ENCODE measurements at places on chromosomes 4 and X.

DNA sequence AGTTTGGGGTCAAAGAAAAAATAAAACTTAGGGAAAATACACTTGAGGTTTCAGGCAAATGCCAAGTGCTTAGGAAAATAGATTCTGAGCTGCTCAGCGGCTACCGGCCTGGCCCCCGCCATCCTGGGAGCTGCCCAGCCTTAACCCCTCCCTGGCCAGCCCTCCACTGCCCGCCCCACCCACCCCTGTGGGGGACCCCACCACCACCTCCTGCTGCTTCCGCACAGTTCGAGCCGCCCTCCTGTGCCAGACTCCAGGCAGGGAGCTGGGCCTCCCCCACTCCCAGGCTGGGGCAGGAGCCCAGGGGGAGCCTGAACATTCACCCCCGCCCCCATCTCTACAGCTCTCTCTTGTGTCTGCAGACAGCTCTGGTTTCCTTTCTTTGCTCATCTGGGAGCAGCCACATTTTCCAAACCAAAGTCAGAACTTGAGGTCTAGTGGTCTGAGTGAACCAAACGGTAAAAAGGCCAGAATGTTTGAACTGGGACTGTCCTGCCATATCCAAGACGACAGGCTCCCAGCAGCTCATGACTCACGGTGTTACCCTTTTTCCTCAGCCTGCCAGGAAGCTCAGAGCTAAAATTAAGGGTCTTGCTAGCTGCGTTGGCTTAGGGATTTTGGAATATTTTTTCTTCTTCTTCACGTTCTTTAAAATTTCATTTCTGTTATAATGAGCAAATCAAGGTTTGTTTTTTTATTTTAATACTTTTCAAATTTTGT, 4.7 kb upstream of the FGFR3 start:
- no peak for DNase-seq

DNA sequence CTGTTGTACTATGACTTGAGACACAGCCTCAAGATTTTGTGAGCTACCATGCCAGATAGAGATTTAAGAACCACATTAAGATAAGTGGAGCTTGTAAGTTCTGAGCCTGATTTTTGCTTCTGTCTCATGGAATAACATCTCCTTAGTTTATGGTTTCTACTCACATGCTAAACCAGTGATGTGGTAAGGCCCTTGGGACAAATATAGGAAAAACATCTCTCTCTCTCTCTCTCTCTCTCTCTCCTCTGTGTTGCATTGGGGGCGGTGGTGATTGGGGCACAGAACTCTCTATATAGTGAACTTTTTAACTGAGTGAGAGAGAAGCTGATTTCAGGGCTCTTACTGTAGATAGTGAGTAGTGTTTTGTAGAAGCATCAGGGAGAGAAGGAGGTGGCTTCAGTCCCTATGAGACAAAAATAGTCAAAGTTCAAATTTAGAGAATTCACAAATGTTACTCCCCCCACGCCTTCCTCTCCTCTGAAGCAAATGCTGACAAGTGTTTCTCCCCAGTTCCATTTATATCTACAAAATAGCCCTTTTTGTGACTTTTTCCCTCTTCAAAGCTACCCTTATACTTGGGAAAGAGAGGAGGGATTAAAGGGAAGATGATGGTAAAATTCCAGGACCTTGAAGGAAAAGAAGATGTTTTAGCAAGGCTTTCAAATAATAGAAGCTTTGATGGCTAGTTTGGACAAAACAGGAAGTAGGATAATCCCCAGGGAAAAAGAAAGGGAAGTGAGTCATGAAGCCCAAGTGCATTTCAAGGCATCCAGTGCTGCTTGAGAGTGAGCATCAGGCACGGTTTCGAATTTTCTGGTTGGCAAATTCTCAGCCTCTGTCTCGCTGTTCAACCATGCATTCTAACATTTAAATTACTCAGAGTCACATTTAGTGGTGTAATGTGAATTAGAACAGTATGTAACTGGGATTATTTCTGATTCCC, 134.3 kb upstream of the AP1S2 start:
- no peak for DNase-seq

GRCh38 chr4:47122592-47123291, 91.4 kb downstream of the GABRB1 start:
- DNase-seq: no peak

- no peak for DNase-seq
These were observed 9.6 kb downstream of the UBE2D3 start for GRCh38 chr4:102817613-102818268.

- no peak for DNase-seq
These were observed 6.5 kb downstream of the PCGF3 start for GRCh38 chr4:712093-712492.

DNA sequence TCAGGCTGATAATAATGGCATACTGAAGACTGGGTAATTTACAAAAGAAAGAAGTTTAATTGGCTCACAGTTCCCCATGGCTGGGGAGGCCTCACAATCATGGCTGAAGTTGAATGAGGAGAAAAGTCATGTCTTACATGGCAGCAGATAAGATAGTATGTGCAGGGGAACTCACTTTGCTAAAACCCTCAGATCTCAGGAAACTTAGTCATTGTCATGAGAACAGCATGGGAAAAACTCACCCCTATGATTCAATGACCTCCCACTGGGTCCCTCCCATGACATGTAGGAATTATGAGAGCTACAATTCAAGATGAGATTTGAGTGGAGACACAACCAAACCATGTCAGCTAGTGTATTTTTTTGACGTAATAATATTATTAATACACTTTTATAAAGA, 149.8 kb upstream of the BOD1L1 start:
- DNase-seq: no peak

- DNase-seq: no peak
These were observed 857.4 kb downstream of the FAT4 start for GRCh38 chr4:126172126-126172525.

- DNase-seq: no peak
These were observed 7.0 kb downstream of the C4orf50 start for GRCh38 chr4:6011271-6011671.

DNA sequence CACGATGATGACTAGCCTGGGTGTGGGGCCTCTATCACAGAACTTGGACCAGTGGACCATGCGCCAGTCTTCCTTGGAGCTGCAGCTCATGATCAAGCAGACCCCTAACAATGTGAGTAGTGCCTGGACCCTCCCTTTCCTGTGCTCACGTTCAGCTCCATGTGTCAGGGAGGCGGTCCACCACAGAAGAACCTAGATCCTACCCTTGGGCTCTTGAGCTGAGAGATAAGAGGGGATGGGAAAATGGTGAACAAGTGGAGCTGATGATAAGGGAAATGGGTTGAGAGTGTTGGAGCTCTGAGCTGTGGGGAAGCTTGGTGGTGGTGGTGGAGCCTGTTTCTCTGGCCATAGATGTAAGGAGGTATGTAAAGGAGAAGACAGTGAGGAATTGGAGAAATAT, 13.1 kb downstream of the MED12 start:
- DNase-seq: no peak

DNA sequence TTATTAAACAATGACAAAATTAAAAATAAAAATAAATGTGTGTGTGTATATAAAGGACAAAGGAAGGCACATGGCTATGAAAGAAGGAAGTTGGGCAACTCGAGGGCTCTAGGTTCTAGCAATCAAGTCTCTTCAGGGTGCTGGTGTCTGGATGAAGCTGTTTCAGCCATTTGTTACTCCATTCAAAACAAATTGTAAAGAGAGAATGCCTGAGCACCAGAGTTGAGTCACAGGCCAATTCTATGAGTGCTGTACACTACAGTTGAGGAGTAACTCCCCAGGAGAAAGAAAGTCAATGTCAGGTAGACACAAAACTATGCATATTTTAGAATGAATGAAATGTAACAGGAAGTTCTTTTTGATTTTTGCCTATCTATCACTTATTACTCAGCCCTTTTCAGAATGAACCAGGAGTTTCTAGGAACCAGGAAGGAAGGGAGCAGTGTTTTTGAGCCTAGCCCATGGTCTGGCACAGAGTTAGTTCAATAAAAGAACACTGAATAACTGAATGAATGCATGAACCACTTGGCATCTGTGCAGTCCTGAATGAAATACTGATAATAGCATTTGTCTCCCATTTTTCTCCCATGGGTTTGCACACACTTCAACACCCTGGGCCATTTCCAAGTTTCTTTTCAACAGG, 151.7 kb upstream of the CPEB2 start:
- no peak for DNase-seq

DNA sequence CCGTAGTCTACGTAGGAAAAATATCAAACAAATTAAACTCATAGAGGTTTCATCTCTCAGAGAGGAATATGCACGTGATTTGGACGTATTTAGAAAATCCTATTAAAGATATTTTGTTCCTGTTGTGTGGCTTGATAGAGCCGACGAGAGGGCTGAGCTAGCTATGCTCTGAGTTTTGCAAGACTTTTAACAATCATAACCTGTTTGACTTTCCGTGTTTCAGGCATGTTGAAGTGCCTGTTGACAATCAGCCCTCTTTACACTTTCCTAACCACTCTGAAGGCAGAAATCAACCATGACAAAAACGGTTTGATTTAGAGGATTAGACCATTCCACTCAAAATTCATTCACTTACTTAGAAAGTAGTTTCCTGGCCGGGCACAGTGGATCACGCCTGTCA, 297.3 kb downstream of the ASMT start:
- DNase-seq: no peak

DNA sequence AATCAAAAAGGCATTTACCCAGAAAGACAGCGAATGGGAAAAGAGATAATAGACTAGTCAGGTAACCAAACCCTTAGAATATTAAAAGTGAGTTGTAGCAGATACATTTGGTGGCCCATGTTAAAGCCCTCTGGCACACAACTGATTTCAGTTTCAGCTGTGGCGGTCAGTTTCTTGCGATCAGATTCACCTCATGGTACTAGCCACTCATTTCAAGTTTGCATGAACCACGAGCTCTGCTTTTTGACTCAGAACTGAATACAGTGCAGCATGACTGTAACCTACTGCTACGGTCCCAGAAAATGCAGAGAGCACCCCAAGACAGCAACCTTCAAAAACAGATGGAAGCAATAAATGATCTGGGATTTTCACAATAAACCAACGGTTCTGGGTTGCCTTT, 919.1 kb upstream of the PCDH10 start:
- DNase-seq: no peak

DNA sequence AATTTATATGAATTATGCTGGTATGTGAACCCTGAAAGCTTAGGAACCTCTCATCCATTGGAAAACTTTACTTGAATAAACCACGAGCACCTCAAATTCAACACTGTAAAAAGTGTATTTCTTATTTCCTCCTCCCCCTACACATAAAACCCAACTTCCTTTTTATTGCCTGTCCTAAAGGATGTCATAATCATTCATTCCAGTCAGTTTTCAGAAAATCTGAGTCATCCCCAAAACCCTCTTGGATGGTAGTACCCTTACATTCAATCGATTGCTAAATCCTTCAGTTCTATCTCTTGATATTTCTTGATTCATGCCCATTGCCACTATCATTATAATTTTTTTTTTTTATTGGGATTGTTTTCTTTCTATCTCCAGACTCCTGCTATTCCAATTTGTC, 91.1 kb upstream of the ATP8A1 start:
- DNase-seq: no peak

DNA sequence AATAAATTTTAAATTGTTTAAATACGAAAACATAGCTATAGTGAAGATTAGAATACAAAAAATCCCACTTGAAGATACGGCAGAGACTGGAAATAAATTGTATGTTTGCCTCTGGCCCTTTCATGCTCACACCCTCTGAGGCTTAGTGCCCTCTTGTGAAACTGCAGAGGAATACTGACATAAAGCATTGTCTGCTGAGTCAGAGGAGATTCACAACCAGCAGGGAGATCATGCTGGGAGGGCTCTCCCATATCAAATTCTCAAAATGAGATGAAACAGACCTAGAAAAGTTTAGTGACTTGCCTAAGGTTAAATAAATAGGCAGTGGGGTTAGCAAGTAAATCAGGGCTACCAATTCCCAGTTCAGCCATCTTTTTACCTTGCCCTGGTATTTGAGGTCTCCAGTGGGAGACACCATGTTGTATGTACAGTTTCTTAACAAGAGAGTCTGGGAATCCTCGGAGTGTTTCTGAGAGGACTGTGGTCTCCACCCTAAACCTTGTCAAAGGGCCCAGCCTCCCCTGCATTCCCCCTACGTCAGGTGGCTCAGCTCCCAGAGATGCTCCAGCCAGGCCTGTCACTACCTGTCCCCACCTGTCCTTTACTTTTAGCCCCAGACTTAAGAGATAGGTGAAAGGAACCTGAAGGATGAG, 581.4 kb upstream of the DIPK2B start:
- DNase-seq: no peak

DNA sequence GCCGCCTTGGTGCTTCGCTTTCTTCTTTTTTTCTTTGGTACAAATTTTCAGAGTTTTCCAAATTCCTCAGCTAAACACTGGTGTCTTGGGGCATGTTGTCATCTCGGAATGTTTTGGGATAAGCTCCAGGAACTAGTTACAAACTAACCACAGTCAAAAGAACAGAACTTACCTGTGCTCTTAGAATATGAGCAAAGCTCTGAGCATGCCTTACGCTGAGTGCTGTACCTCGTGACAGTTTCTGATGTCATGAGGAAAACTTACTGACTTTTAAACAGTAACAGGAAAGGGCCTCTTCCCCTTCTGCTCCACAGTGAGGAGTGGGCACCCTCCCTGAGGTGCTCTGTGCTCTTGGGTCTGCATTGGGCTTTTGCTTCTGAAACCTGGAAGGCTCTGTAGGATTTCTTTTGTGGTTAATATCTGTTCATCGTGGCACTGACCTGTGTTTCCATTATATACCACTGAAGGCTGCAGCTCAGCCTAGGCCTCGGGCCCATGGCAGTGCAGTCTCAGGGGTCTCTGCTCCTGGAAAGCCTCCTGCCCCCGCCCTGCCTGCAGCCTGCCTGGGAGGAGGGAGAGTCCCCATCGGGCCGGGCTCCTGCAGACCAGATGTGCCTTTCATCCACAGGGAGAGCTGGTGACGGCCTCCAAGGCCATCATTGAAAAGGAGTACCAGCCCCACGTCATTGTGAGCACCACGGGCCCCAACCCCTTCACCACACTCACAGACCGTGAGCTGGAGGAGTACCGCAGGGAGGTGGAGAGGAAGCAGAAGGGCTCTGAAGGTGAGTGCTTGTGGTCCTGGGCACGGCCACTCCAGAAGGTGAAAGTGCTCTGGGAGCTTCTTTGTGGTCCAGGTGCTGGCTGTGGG, 48.7 kb downstream of the NOP14 start:
- no peak for DNase-seq

DNA sequence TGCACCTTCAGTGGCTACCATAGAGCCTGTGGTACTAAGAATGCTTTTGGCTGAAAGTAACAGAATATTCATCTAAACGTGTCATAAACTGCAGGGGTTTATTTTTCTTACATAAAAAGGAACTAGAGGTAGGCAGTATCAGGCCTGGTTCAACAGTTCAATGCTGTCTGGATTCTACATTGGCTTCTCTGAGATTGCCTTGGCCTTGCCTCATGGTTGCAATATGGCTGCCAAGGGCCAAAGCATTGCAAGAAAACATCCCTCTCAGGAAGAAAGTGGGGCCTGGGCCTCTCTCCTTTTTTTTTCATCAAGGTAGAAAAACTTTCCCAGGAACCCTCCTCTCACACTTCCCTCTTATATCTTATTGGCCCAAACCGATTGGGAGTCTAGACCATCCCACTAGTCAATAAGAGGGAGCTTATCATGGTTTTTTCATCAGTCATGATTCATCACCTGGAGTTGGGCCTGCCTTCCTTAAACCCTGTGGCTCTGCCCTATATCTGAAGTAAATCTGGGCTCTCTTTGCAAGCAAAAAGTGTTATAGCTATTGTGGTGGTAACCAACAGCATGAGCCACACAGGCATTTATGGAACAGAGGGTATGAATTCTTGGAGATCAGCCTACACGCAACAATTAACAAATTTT, 1.8 kb upstream of the DOCK11 start:
- no peak for DNase-seq
